ENCODE measurements at places on chromosomes 1 and 21.

DNA sequence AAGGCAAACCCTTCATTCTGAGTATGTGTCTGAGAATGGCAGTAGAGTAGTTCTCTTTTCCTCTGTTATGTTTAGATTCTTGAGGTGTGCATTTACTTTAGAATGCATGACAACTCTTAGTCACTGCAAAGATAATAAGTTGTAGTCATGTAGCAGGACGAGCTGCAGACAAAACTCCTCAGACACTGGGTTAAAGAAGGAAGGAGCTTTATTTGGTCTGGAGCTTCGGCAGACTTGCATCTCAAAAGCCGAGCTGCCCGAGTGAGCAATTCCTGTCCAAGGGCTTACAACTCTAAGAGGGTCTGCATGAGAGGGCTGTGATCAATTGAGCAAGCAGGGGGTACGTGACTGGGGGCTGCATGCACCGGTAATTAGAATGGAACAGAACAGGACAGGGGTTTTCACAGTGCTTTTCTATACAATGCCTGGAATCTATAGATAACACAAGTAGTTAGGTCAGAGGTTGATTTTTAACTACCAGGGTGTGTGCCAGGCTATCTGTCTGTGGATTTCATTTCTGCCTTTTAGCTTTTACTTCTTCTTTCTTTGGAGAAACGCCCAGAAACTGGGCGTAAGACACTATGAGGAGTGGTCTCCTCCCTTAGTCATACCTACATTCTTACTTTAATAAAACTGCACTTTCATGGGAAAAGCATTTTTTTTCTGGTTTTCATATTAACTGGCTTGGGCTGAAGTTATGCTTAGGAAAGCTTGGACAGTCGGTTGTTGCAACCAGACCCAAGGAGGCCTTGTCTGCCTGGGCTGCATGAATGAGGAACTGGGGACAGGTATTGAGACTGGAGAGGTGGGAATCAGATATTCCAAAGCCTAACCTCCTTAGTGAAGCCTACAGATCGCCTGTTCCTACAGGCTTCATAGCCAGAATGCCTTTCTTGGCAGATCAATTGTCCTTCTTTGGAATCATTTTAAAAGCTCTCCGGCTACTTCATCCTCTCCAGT lies 115.1 kb downstream of the RHOU start:
- no peaks in the 10 kb centered on the region for H3K4me1 ChIP-seq
- no peak overlapping the region for H3K27ac ChIP-seq
- H3K36me3 ChIP-seq, result no peaks in the 10 kb centered on the region
- H3K27me3 ChIP-seq, result peaks cover 35% of the 10 kb centered on the region
- no peak overlapping the region for H3K4me3 ChIP-seq
- peak; percentile 22 for DNase-seq

- peaks cover 31% of the 10 kb centered on the region for H3K27me3 ChIP-seq
- H3K4me1 ChIP-seq, result no peaks in the 10 kb centered on the region
- no peak overlapping the region for H3K4me3 ChIP-seq
- no peaks in the 10 kb centered on the region for H3K36me3 ChIP-seq
Observed at GRCh38 chr1:4584449-4584848, 70.0 kb upstream of the AJAP1 start.

DNA sequence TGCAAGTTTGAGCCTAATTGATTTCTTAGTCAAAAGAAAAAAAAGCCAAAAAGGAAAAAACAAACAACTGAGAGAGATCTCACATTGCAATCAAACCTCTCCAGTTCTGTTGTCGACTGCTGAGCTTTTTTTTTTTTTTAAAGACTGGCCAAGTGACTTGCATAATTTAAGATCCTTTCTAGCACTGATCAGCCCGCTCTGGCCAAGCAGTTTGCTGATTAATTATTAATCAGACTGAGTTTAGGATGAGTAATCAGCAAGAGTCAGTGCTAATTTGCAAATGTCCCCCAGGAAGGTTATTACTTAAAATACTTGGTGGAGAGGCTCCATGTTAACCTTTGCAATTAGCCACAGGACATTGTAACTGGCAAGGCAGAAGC lies 39.3 kb downstream of the HMGB4 start:
- H3K27me3 ChIP-seq, result peaks cover 2% of the 10 kb centered on the region
- H3K27ac ChIP-seq, result no peak overlapping the region
- no peaks in the 10 kb centered on the region for H3K36me3 ChIP-seq
- no peaks in the 10 kb centered on the region for H3K4me1 ChIP-seq

DNA sequence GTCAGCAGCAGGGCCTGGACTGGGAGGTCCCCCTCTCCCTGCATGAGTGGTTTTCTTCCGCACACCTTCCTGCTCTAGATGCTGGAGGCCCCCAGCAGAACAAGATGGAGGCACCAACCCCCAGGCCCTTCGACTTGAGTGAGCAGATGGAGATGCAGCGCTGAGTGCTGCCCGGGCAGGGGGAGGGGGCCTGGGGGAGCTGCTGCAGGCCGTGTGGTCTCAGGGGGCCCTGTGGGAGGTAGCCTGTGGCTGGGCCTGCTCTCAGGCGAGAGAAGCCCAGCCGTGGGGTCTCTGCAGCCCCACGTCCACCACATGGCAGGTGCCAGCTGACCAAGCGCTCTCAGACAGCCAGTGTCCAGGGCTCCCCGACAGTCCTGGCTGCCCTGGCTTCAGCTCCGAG lies 1.2 kb upstream of the FAAP20 start:
- no peaks in the 10 kb centered on the region for H3K27me3 ChIP-seq
- no peak for DNase-seq
- H3K36me3 ChIP-seq, result peaks cover 1% of the 10 kb centered on the region

GRCh38 chr1:8562222-8562621 lies 244.3 kb downstream of the SLC45A1 start:
- H3K27me3 ChIP-seq, result no peaks in the 10 kb centered on the region
- H3K27ac ChIP-seq, result no peak overlapping the region
- no peak for DNase-seq

DNA sequence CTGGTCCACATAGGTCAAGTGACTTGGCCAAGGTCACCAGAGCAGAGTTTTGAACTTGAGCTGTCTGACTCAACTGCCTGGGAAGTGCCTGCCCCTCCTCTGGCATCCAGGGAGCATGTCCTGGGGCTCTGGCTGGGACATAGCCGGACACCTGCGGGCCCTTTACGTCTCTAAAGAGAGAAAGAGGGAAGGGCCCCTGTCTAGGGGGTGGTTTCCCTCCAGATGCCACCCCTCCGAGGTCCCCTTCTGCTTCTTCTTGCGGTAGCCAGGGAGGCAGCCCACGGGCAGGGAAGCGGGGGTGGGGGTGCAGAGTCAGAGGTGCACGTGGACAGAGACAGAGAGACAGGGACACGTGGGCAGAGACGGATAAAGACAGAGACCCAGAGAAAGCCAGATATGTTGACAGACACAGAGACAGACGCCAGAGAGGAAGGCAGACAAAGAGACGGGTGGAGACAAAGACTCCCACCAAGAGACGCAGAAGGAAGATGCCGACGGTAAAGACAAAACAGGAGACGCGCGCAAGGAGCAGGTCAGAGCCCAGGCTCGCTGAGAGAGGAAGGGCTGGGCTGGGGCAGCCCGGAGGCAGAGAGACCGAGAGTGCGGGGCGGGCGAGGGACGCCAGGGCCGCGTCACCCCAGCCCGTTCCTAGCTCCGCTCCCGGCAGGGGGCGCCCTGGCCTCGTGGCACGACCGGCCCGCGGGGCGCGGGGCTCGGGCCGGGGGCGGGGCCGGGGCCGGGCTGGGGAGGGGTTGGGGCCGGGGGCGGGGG lies 458 bp upstream of the ALPL start:
- H3K36me3 ChIP-seq, result no peaks in the 10 kb centered on the region
- peak overlapping the region; percentile 29 for H3K4me3 ChIP-seq
- H3K27me3 ChIP-seq, result peaks cover 56% of the 10 kb centered on the region
- DNase-seq, result peak; percentile 56
- H3K4me1 ChIP-seq, result peaks cover 5% of the 10 kb centered on the region
- no peak overlapping the region for H3K27ac ChIP-seq

DNA sequence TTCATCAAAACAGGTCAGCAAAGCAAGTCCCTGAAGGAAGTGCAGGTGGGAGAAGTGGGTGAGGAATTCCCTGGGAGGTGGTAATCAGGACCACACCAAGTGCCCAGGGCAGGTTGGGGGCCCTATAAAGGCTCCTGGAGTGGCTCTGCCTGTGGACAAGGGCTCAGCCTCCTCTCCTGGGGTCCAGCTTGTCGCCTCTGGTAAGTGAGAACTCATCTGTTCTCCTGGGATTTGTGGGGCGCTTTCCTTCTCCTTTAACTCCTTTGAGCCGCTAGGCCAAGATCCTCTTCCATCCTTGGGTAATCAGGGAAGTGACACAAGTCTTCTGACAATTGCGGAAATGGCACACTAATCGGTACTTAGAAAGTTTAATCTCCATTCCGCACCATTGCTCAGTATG lies at the start of gene SPRR4:
SPRR4 (plus strand) TSS at position 154 of the 400 bp plus-strand sequence. CDS start 1,243 bp downstream, outside the sequence.
- no peaks in the 10 kb centered on the region for H3K36me3 ChIP-seq
- H3K4me3 ChIP-seq, result no peak within 1 kb of the TSS
- H3K4me1 ChIP-seq, result peaks cover 7% of the 10 kb centered on the region
- H3K27ac ChIP-seq, result no peak within 1 kb of the TSS
- H3K27me3 ChIP-seq, result peaks cover 5% of the 10 kb centered on the region

DNA sequence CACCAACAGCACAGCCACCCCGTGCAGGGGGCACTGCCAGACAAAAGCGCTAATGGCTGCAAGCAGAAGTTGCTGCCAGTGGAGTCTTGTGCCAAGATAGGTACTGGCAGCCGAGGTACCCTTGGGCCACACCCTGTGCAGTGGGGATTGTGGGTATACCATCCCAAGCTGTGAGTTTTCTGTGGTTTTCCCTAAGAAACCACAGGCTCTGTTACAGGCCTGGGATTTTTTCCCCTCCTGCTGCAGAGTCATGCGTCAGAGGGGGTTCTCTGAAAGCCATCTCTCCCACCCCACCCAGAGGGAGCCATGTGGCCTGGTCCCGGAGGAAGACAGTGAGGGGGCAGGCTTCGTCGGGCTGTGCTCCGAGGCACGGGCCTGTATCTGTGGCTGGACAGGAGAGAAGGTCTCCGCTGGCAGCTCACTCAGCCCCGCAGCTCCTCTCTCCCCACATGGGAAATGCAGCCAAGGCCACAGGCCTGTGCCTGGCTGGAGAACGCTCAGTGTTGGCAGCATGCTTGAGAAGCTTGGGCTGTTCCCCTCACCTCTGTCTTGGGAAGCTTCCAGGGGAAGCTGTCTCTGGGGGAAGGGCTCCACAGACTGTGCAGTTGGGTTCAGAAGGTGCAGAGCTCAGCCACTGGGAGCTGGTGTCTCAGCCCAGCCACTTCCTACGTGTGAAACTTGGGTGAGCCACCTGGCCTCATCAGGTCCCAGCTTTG lies 42.5 kb downstream of the NEK2 start:
- no peak overlapping the region for H3K27ac ChIP-seq
- peaks cover 12% of the 10 kb centered on the region for H3K4me1 ChIP-seq
- no peaks in the 10 kb centered on the region for H3K36me3 ChIP-seq
- H3K27me3 ChIP-seq, result peaks cover 6% of the 10 kb centered on the region

GRCh38 chr1:59433440-59433813 lies 136.5 kb downstream of the FGGY start:
- peaks cover 22% of the 10 kb centered on the region for H3K4me1 ChIP-seq
- H3K27ac ChIP-seq, result no peak overlapping the region
- H3K36me3 ChIP-seq, result peaks cover 3% of the 10 kb centered on the region
- no peak overlapping the region for H3K4me3 ChIP-seq
- DNase-seq, result no peak

DNA sequence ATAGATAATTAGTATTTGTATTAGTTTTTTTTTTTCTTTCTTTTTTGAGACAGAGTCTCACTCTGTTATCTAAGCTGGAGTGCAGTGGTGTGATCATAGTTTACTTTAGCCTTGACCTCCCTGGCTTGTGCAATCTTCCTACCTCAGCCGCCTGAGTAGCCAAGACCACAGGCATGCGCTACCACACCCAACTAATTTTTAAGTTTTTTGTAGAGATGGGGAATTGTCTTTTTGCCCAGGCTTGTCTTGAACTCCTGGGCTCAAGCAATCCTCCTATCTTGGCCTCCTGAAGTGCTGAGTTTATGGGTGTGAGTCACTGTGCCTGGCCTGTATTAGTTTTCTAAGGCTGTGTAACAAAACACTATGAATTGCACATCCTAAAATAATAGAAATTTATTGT lies 58.3 kb downstream of the MSH4 start:
- no peaks in the 10 kb centered on the region for H3K4me1 ChIP-seq
- DNase-seq, result no peak
- H3K27ac ChIP-seq, result no peak overlapping the region
- no peak overlapping the region for H3K4me3 ChIP-seq
- no peaks in the 10 kb centered on the region for H3K36me3 ChIP-seq

Data from activated CD8-positive, alpha-beta memory T cell treated with anti-CD3 and anti-CD28 coated beads, Interleukin-2, amount 10 ng/mL, durations not matched to agents 7 days and 5 days (primary cell).